ENCODE measurements at places on chromosomes 4 and X.
A peak's percentile ranks its signal among the peaks of the same experiment; 100 is the strongest.

GRCh38 chr4:173332021-173332487, 2.1 kb downstream of the HMGB2 start:
- DNase-seq = no peak

DNA sequence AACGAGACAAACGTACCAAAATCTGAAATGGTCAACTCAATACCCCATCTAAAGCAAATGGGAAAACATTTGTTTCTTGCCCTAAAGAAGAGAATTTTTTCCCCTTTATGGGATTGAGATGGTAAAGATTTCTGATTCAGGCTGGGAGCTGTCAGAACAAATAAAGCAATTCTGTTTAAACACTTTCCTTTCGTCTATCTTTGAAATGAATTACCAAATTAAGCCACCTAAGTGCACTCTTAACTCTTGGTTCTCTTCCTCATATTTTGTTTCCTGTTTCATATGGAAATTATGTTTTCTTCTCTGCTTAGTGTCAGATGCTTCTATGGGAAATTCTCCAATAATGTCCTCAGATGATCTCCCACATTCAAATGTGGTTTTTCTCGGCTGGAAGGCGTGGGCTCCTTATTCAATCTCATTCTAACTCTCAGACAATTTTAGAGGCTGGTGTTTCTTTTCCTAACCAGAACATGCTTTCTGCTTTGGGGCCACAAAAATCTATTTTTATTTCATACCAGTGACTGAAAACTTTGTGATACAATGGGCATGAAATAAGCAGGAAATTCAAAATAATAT, 50.3 kb upstream of the HPF1 start:
- no peak for DNase-seq

- DNase-seq = no peak
Measured at GRCh38 chrX:129663171-129663570, 8.4 kb upstream of the APLN start.

DNA sequence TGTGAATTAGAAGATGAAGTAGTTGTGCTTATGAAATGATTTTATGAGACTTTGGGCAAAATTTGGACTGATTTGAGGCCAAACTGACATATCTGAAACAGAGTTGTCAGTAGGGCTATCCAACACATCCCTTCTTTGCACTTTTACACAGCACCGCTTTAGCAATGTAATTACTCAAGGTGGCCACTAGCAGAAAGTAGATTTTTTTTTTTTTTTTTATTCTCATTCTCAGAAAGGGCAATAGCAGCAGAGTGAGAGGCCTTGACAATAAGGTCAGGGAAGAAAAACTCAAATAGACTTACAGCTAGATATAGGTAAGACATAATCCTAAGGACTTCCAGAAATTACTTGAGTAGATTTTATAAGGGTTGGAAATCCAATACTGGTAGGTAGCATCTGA, 414.3 kb downstream of the NAP1L3 start:
- DNase-seq = no peak

DNA sequence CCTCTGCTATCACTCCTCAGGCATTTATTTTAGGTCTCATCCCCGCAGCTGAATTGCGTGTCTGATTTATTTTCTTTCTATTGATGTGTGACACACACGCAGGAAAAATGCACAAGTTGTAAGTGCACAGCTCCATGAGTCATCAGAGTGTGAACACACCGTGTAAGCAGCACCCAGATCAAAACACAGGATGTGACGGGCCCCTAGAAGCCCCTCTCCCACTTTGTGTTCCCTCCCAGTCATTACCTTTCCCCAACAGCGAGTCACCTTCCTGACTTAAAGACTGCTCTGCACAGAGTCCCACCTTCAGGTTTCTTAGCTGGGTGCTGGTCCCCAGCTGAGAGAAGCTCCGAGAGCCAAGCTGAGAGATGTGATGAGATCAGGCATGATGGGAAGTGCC, 436.7 kb downstream of the MID1IP1 start:
- DNase-seq = no peak

- no peak for DNase-seq
Measured at GRCh38 chrX:48956728-48957414, 536 bp downstream of the OTUD5 start.

GRCh38 chr4:3623106-3623505, 90.9 kb upstream of the LRPAP1 start:
- no peak for DNase-seq

DNA sequence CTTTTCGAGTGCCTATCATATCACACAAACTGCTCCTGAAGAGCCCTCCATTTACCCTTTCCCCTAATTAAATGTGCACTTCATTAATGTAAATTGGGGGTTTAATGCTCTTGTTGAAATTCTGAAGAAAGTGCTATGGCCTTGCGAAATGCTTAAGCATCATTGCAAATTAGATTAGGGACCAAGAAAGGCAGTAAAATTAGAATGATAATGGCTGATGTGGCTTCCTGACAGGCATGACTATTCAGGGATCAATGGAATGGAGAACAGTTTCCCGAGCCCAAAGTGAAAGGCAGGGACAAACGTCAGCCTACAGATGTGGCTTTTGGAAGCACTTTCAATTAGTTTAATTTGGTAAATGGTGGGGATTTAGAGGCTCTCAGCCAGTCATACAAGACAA, 120.1 kb downstream of the NKX6-1 start:
- no peak for DNase-seq

DNA sequence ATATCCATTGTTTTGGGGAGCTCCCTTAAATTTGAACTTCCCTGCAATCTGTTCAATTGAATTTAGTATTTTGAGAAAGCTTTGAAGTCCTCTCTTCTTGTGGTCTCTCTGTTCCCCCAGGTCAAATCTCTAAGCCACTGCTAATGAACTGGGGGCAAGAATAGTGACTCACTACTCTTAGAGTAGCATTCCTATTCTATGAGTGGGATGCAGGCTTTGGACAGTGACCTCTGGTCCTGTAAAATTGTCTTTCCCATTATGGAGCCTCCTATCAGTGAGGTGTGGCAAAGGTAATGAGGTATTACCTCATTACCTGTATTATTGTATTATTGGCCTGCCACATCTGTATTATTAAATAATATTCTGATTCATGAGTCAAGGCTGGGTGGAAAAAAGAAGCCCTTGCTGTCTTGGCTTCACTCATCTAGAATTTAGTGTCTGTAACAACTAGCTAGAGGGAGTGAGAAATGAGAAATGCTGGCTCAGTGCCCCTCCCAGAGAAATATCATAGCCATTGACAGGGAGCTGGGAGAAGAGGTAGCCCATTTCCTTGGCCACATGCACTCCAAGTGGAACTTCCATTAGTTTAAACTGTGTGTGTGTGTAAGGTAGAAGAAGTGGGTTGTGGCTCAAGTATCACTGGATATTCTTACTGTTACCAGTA, 393.9 kb upstream of the CTSO start:
- DNase-seq = peak; percentile 7

DNA sequence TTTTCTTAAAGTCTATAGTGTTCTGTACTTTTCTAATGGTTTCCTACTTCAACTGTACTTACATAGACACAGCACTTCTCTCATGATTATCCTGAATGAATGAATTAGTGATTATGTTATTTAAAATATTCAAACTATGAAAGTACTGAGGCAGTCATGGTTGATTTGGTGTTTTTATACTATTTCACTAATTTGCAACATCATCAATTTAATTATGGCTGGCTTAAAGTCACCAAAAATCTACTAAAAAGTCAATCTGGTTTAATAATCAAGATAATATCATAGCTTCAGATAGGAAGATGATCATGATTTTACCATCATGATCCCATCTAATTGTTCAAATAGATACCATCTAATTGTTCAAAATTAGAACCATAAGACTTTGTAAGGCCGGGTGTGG, 16.8 kb upstream of the TMEM131L start:
- no peak for DNase-seq

DNA sequence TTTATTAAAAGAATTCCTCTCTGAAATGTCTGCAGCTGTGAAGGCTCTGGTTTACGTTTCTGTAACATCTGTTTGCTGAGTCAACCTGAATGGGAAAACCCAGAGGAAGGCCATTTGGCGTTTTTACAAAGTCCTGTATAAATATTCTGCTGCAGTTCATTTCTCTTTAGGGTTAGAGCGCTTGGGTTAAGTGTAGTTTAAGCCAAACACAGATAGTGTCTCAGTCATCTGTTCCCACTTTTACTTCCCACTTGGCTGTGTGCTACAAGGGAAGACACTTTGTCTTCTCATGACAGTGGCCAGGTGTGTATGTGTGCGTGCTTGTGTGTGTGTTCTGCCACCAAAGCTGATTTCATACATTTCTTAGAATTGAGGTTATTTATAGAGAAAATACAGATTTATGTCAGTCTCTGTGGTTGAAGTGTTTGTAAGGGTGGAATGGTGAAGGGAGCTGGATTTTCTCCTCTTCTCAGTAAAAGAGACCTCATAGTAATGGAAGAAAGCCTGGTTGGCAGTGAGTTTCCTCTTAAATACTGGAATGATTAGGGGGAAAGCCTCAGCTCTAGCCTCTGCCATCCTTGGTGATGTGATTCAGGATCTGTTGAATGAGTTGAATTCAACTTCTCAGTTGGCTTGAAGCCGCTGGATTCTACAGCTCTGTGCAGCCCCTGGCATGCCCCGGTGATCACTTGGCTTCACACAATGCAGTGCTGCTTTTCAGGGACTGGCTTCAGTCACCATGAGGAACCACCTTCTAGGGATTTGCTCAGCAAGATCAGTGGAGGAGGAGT, 50.6 kb downstream of the JADE1 start:
- peak; percentile 55 for DNase-seq

DNA sequence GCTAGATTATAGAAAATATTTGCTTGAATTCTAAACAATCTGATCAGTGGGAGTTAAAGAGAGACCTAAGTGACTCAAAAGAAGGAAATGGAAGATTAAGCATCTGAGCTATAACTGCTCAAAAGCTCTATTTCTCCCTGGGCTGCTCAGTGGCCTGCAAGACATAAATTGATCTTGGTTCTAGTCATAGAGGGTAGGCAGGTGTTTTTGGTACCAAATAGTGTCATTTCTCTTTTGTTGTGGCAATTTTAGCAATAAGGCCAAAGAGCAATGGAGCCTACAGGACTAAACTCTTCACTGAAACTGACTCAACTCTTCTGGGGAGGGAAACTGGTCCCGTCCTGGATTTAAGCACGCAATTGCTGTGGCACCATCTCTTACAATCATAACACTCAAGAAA, 33.9 kb upstream of the BMP2K start:
- no peak for DNase-seq

- no peak for DNase-seq
Measured at GRCh38 chr4:7201420-7202305, 9.3 kb downstream of the SORCS2 start.

DNA sequence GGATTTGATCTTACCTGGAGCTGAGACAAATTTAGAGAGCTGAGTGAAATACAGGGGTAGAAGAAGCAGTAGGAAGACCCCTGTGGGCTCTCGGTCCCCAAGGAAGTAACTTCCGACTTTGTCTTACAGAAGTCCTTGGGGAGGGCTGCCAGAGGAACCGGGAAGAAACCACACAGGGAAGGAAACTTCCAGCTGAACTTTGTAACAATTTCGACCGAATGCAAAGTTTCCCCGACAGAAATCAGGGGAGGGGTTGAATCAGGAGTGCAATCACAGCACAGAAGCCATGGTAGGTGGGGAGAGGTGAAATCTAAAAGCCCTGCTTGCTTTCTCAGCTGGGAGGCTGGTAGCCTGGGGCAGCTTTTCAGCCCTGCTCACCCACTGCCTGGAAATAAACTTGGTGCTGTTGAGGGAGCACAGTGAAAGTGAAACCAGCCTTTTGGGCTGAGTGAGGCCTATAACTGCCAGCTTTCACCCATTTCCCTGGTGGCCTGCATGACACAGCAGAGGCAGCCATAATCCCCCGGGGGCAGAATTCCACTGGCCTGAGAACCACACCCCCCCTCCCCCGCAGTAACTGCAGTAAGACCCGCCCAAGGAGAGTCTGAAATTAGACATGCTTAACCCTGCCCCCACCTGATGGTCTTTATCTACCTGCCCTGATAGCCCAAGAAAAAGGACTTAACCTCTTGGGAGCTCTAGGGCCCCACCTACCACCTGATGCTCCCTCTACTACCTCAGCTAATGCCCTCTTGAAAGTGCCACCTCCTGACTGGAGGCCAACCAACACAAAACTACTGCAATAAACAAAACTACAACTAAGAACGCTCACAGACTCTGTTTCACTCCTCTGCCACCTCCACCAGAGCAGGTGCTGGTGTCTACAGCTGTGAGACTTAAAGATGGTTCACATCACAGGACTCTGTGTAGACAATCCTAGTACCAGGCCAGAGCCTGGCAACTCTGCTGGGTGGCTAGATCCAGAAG, 248.2 kb downstream of the PARM1 start:
- peak; percentile 17 for DNase-seq

GRCh38 chr4:104385713-104386112, 109.0 kb downstream of the CXXC4 start:
- DNase-seq = no peak

DNA sequence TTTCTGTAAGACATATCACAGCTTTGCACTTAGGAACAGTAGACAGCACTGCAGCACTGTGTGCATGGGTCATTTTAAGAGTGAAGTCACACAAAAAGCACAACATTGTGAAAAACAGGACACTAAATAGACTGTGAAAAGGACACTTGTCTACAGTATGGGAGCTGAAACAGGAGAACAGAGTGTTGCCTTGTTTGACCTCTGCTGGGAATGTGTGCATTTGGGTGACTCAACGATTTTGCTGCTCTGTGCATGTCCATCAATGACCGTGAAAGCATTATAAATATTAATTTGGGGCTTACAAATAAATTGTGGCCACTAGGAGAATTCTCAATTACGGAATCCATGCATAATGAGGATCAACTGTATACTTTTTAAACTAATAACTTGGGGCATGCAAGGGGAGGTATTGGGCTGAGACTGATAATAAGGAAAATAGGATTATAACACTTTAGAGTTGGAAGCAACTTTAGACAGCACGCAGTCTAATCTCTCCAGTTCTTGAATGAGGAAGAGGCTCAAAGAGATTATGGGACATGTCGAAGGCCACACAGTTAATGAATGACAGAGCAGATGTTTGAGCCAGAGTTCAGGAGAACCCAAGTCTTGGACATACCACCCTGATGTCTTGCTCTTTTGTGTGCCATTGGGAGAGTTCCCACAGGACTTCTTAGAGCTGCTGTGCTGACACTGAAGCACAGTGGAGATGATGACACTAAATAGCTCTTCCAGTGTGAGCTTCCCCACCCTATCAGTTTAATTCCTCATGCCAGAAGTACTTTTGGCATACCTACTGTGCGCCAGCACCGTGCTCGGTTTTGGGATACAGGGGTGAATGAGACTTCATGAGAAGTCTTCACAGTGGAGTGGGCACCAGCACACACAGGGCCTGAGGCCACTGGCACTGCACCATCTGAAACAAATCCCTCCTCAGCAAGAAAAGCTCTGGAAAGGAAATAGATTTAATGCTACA, 79.3 kb downstream of the FRAS1 start:
- no peak for DNase-seq

GRCh38 chrX:120761810-120762209, 113.9 kb downstream of the CT47B1 start:
- no peak for DNase-seq

DNA sequence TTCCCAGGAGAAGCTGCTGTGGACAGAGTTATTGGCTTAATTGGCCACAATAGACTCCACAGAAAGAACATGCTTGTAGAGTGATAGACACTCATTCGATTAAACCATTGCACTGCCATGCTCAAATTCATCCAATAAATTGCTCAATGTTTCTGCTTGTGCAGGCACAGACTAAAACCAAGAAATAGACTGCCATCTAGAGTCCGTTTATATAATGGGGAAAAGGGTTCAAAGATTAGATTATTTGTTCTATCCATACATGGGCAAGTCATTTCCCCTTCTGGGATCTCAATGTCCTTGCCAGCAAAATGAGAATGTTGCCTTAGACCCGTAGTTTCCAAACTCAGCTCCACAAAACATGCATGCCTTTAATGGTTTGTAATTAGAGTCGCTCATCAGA, 8.7 kb downstream of the SMIM10 start:
- DNase-seq = peak; percentile 53

- no peak for DNase-seq
Measured at GRCh38 chr4:82797040-82797404, 1.6 kb downstream of the SCD5 start.

Data from AG08396 (cell line).